ENCODE measurements at places on chromosomes 7 and 10.

DNA sequence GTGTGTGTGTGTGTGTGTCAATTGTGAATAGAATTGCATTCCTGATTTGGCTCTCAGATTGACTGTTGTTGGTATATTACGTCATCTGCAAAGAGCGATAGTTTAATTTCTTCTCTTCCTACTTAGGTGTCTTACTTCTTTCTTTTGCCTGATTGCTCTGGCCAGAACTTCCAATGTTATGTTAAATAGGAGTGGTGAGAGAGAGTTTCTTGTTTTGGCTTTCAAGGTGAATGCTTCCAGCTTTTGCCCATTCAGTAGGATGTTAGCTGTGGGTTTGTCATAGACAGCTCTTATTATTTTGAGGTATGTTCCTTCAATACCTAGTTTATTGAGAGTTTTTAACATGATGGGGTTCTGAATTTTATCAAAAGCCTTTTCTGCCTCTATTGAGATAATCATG, 34.2 kb upstream of the PRSS37 start:
- DNase-seq = no peak

DNA sequence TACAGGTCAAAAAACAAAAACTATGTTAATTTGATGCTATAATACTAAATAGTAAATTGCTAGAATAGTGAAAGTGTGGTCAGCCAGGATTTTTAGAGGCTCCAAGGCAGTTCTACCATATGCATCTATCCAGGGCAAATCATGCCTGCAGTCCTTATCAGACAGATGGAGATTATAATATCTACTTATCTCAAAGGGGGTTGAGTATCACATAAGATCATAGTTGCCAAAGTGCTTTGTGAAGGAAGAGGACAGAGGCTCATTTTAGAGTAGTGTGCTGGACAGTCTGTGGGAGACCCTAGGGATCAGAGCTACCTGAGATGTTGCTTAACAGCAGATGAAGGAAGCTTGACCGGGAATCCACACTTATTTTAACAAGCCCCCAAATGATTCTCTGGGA, 3.2 kb downstream of the ICA1 start:
- DNase-seq = no peak

- no peak for DNase-seq
These were observed 132.3 kb upstream of the CDK1 start for GRCh38 chr10:60645980-60646379.

- DNase-seq = no peak
These were observed 242.3 kb upstream of the DKK1 start for GRCh38 chr10:52071814-52072213.

DNA sequence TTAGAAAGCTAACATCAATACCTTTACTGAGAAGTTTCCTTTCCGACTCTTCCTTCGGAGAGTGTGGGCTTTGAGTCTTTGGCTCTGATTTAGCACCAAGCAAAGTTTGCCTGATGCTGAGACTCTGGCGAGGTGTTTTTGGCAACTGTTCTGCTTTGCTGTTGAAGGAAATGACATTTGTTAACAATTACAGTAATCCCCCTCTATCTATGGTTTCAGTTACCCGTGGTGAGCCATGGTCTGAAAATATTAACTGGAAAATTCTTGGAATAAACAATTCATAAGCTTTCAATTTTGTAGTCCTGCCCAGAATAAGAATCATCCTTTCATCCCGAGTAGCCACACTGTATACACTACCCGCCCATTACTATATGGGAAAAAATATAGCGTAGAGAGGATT, 126.3 kb downstream of the ARHGAP21 start:
- DNase-seq = no peak

GRCh38 chr7:67452516-67453026, 455.9 kb downstream of the TYW1 start:
- DNase-seq = no peak

- no peak for DNase-seq
These were observed 20.7 kb downstream of the CREB3L2 start for GRCh38 chr7:137981175-137981574.

- no peak for DNase-seq
These were observed 689.7 kb upstream of the CELF2 start for GRCh38 chr10:10327934-10328333.

GRCh38 chr10:6753644-6754043, 173.6 kb upstream of the PRKCQ start:
- no peak for DNase-seq

GRCh38 chr7:132842478-132842877, 239.4 kb downstream of the CHCHD3 start:
- DNase-seq = no peak

DNA sequence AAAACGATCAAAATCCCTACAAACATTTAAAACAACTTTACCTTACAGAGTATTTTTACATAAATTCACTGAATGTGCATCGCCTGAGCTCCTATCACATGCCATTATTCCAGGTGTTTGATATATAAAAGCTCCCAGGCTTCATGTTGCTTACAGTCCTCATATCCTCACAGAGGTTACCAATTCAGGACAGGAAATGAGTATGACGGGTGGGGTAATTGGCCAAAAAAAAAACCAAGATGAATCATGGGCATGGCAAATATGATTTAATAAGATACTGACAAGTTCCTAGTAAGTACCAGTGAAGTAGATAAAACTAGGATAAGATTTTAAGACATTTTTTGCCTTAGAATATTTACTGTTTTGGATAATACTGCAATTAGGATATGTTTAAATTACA, 135.8 kb downstream of the KMT2E start:
- DNase-seq = no peak

DNA sequence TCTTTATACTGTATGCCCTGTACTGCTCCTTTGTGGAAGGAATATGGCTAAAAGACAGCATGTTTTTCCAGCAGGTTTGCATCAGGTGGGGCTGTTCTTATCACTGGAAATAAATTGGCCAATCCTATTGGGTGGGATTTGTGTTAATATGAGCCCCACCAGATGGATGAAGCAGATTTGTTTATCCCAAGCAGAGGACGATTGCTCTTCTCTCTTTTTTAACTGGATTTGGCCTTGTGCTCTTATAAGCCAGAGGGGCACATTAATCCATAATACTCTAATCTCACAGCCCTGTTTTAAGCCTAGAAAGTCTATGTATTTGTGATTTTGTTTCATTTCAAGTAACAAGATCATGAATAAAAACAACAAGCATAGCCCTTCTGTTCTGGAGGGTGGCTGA, 240.1 kb upstream of the ADARB2 start:
- no peak for DNase-seq

DNA sequence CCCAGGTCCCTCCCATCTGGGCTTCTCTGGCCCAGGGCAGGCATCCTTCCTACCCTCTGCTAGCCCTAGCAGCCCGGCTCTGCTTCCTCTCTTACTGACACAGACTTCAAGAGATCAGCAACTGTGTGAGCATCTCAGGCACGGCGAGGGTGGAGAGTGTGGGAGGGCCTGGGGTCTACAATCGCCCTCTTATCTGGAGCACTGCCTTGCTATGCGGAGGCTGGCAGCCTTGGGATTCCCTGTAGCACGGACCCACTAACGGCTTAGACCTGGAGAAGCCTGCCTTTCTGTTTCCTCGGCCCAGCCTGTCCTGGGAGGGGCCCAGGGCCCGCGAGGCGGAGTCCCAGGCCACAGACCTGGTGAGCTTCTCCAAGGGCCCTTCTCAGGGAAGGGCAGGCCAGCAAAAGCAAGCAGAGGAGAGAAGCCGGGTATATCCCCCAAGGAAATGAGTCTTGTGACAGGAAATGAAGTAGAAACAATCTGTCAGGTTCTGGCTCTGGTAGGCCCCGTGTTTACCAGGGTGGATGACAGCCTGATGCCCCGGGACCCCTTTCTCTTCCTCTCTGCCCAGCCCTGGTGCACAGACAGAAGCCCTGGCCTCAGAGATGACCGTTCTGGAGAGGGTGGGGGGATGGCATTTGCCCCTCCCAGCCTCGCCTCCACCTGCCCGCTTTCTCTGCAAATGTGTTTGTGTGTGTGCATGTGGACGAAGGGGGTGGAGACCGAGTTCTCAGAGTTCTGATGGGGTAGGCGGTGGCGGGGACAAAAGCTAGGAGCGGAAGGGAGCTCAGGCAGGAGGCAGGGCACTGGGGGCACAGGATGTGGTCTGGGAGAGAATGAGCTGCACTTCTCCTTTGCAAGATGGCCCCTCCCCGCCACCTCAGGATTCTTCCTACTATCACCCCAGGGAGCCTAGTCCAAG, 2.5 kb downstream of the LRCH4 start:
- no peak for DNase-seq

DNA sequence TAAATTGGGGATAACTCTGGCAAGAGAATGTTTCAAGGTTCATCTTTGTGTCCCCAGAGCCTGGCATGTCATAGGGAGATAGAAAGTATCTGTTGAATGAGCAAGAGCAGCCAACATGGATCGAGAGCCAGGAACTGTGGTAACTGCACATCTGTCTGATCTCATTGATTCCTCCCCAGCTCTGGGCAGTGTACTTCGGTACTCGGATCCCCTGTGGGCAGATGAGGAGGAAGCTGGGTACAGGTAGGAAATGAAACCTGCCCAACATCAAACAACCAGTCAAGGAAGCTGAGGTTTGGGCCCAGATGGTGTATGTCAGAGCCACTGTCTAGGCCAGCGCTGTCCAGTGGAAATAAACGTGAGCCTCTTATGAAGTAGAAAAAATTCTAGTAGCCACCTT, 76.4 kb downstream of the GRK5 start:
- DNase-seq = no peak

- DNase-seq = no peak
These were observed 117.0 kb downstream of the AASS start for GRCh38 chr7:122027058-122027457.

- DNase-seq = no peak
These were observed 93.3 kb downstream of the FAM53B start for GRCh38 chr10:124650820-124651401.

GRCh38 chr10:113293167-113293566, 259.7 kb upstream of the HABP2 start:
- DNase-seq = no peak

- peak; percentile 17 for DNase-seq
These were observed 145.3 kb upstream of the PRSS1 start for GRCh38 chr7:142603870-142604448.

- no peak for DNase-seq
These were observed 149.4 kb downstream of the SNX10 start for GRCh38 chr7:26441002-26441521.

- no peak for DNase-seq
These were observed 40.0 kb downstream of the VOPP1 start for GRCh38 chr7:55532150-55532917.

DNA sequence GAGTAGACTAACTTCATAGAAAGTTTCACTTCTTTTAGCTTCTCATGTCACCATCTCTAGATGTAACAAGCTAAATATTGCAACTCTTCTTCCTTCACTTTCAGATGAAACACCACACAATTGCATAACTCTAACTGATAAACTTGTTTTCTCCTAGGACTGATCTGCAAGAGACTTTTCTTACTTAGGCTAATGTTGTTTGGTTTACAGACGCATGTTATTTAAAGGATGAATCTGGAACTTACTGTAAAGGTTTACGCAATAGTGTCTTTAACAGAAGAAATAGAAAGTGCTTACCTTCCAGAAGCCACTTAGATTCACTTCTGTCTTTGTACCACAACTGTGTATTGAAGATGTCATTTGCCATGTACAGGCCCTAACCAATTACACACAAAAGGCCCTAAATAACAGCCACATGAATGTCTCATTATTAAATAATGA, 22.1 kb upstream of the ZC3HAV1 start:
- DNase-seq = no peak

- no peak for DNase-seq
These were observed 102.1 kb downstream of the CUX1 start for GRCh38 chr7:101919363-101920115.

DNA sequence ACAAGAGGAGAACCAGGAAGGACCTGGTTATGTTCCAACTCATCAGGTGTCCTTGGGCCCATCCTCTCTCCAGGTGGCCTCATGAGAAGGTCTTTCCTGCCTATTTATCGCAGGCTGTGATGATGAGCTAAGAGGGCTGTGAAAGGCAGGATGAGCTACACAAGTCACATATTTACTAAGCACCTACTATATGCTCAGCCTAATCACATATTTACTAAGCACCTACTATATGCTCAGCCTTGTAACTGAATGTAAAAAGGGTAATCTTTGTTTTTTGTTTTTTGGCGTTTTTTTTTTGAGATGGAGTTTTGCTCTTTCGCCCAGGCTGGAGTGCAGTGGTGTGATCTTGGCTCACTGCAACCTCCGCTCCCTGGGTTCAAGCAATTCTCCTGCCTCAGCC, 44.2 kb upstream of the NPFFR1 start:
- DNase-seq = no peak

DNA sequence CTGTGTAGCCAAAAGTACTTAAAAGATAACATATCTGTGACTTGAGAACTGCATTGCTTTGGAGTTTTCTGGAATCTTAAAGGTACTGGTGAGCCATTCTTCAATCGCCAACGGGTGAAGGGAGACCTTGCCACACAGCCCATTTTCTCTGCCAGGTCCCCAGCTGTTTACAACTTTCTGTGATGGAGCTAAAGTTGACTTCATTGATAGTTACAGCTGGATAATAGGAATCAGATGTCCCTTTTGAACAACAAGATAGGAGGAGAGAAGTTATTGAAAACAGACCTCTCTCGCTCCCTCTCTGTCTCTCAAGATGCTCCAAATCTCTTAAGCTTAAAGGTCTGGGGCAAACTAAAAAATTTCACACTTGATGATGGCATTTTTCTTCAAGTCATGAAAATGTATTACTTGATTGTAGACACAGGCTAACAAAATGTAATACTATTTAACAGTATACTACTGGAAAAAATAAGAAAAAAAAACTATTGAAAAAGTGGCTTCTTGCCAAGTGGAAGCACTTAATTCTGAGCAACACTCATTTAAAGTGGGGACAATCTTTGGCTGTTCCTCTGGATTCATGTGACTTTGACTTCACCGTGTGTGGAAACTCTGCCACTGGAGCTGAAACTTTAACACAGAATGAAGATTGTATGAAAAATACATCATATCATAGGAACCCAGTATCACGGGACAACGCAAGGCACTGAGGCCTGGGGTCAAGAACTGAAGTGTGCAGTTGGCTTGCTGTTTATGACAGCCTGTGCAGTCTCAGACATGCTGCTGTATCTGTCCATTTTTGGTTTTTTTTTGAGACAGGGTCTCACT, 78.4 kb upstream of the AFAP1L2 start:
- DNase-seq = no peak

GRCh38 chr10:61642676-61643075, 20.1 kb upstream of the CABCOCO1 start:
- no peak for DNase-seq

DNA sequence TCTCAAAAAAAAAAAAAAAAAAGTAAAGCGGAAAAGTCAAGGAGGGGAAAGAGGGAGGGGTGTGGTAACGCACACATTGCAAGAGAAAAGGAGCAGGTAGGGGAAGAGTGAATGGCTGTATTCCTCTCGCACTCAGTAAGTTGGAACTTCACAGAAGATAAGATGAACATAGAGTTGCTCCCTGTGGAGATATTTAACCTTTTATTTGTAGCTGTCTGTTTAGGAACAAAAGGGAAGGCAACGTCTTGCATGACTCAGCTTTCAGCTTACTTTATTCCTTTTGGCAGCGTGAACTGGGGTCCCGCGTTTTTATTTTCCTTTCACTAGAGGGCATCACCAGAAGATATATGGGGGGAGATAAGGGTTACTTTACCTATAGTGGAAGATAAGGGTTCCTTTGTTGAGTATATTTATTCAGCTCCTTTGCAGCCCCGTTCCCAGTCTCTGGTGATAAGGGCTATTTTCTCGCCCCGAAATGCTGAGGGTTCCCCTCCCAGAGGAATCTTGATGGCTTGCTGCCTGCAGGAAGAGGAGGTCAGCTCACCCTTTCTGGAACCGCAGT, 78.5 kb downstream of the APBB1IP start:
- DNase-seq = no peak

- DNase-seq = no peak
These were observed 534 bp downstream of the UBE3C start for GRCh38 chr7:157139111-157139809.

Measured in NCI-H1436 (cell line).